ENCODE measurements at places on chromosomes 5 and 9. TPM values are rescaled to one million over a fixed set of nuclear protein-coding genes. Genes with fewer than 3 reads are reported as not detected.

GRCh38 chr9:97501972-97502221 is 431 bp downstream of the TMOD1 start:
- H3K27ac ChIP-seq, result no peak overlapping the region
- peak overlapping the region; percentile 39 for H3K4me3 ChIP-seq
- no peaks in the 10 kb centered on the region for H3K36me3 ChIP-seq
- no peak for DNase-seq

- no peak overlapping the region for H3K27ac ChIP-seq
- no peaks in the 10 kb centered on the region for H3K27me3 ChIP-seq
- no peaks in the 10 kb centered on the region for H3K36me3 ChIP-seq
These were observed 22.8 kb upstream of the IFNE start for GRCh38 chr9:21504894-21505293.

GRCh38 chr5:54135042-54135441 is 175.3 kb downstream of the ARL15 start:
- no peaks in the 10 kb centered on the region for H3K36me3 ChIP-seq
- DNase-seq, result no peak
- no peaks in the 10 kb centered on the region for H3K27me3 ChIP-seq
- H3K27ac ChIP-seq, result no peak overlapping the region

- no peaks in the 10 kb centered on the region for H3K4me1 ChIP-seq
- H3K27ac ChIP-seq, result no peak overlapping the region
- H3K4me3 ChIP-seq, result no peak overlapping the region
- H3K27me3 ChIP-seq, result no peaks in the 10 kb centered on the region
- no peak for DNase-seq
These were observed 43.2 kb downstream of the MRPL36 start for GRCh38 chr5:1756481-1756880.

- H3K36me3 ChIP-seq, result peaks cover 24% of the 10 kb centered on the region
- no peak for DNase-seq
- H3K4me1 ChIP-seq, result peaks cover 36% of the 10 kb centered on the region
- no peak overlapping the region for H3K27ac ChIP-seq
These were observed 324 bp downstream of the LPCAT1 start for GRCh38 chr5:1523480-1523792.

DNA sequence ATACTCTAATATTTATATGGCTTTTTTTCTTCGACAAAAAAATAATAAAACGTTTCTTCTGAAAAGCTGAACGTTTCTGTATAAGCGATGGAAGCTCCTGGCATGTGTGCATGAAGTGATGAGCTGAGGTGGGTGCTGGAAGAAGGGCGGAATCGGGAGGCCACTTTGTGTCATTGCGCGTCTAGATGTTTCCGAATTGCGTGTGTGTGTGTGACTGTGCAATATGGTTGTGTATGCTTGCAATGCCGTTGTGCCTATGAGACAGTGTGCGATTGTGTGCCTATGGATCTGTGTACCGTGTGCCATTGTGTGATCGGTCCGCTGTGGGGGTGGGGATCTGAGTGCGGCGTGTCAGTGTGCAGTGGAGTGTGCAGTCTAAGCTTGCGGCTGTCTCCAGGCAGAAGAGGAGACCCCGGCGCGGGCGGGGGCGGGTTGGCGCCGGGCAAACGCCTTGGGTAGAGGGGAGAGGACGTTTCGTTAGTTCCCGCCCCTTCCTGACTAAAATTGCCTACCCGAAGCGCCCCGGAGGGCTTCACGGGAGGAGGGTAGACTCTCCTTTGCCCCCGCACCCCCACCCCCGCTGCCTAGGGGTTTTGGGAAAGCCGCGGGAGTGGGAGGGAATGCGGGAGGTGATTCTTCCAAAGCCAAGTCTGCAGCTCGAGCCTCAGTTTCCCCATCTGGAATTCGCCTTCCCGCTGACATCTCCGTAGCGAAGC is 24.2 kb downstream of the PCDHGC5 start:
- peak overlapping the region; percentile 97 for H3K27ac ChIP-seq
- no peak for DNase-seq
- peaks cover 84% of the 10 kb centered on the region for H3K4me1 ChIP-seq
- peaks cover 46% of the 10 kb centered on the region for H3K36me3 ChIP-seq
- H3K27me3 ChIP-seq, result no peaks in the 10 kb centered on the region
- H3K4me3 ChIP-seq, result peak overlapping the region; percentile 70

DNA sequence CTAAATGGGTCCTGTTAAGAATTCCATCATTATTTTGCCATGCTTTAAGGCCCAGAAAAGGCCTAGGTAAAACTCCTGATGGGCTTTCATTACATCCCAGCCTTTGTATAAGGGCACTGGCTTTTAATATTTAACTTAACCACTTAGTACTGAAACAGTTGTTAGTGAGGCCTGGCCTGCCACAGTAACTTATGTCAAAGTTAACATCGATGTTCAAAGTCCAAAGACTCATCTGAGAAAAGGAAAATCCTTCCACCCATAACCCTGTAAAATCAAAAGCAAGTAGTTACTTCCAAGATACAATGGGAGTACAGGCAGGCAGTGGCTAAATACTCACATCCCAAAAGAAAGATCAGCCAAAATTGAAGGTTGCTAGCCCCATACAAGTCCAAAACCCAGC is 15.0 kb upstream of the UGT3A1 start:
- H3K36me3 ChIP-seq, result no peaks in the 10 kb centered on the region
- H3K27ac ChIP-seq, result no peak overlapping the region
- no peaks in the 10 kb centered on the region for H3K27me3 ChIP-seq
- no peaks in the 10 kb centered on the region for H3K4me1 ChIP-seq

GRCh38 chr5:158344376-158344775 is 485.4 kb upstream of the CLINT1 start:
- H3K27me3 ChIP-seq, result no peaks in the 10 kb centered on the region
- H3K4me3 ChIP-seq, result no peak overlapping the region
- no peak overlapping the region for H3K27ac ChIP-seq
- no peaks in the 10 kb centered on the region for H3K4me1 ChIP-seq

DNA sequence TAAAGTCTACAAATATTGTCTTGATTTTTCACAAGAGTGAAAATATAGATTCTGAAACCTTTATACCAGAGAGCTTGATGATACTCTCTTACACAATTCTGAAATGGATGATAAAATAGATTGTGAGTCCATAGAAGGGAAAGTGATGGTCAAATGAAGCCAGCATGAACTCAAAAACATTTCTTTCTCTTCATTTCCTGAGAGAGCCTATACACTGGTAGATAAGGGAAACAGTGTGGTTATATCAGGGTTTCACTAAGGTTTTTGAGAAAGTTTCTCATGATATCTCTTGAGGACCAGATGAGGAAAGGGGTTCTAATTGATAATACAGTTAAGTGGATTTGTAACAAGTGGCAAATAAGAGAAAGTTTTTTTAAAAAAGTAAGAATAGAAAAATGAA is 254.1 kb downstream of the PJA2 start:
- H3K27ac ChIP-seq, result no peak overlapping the region
- no peaks in the 10 kb centered on the region for H3K36me3 ChIP-seq

GRCh38 chr9:99072040-99072394 is 32.9 kb upstream of the TGFBR1 start:
- peaks cover 3% of the 10 kb centered on the region for H3K4me1 ChIP-seq
- DNase-seq, result no peak
- no peaks in the 10 kb centered on the region for H3K27me3 ChIP-seq
- no peak overlapping the region for H3K4me3 ChIP-seq

GRCh38 chr9:112002131-112002846 is 105.7 kb downstream of the UGCG start:
- DNase-seq, result no peak
- no peak overlapping the region for H3K4me3 ChIP-seq
- H3K36me3 ChIP-seq, result no peaks in the 10 kb centered on the region

DNA sequence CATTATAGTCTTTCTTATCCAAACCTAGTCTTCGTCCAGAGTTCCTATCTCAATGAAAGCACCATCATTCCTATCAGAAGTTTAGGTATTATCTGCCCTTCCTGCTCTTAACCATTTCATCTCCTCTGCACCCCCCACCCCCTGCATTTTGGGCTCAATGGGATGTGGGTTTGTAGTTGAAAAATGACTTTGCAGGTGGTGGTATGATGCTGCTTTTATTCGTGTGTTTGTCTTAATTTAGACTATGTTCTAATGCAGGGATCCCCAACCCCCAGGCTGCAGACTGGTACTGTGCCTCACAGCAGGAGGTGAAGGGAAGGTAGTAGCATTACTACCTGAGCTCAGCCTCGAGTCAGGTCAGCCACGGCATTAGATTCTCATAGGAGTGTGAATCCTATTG is 49.4 kb upstream of the ZNF608 start:
- H3K27me3 ChIP-seq, result no peaks in the 10 kb centered on the region
- no peak overlapping the region for H3K4me3 ChIP-seq
- H3K27ac ChIP-seq, result no peak overlapping the region
- H3K4me1 ChIP-seq, result no peaks in the 10 kb centered on the region

- H3K36me3 ChIP-seq, result peaks cover 97% of the 10 kb centered on the region
- no peak overlapping the region for H3K4me3 ChIP-seq
- H3K27me3 ChIP-seq, result no peaks in the 10 kb centered on the region
- peaks cover 7% of the 10 kb centered on the region for H3K4me1 ChIP-seq
- DNase-seq, result no peak
- H3K27ac ChIP-seq, result no peak overlapping the region
These were observed 34.7 kb downstream of the LPCAT1 start for GRCh38 chr5:1488882-1489680.

GRCh38 chr9:125161284-125161918 is 18.1 kb upstream of the SCAI start:
- DNase-seq, result no peak
- H3K4me1 ChIP-seq, result no peaks in the 10 kb centered on the region
- H3K27me3 ChIP-seq, result no peaks in the 10 kb centered on the region
- no peak overlapping the region for H3K4me3 ChIP-seq

- no peaks in the 10 kb centered on the region for H3K27me3 ChIP-seq
- no peak overlapping the region for H3K4me3 ChIP-seq
- no peaks in the 10 kb centered on the region for H3K36me3 ChIP-seq
- no peaks in the 10 kb centered on the region for H3K4me1 ChIP-seq
- H3K27ac ChIP-seq, result no peak overlapping the region
These were observed 33.1 kb downstream of the FANCC start for GRCh38 chr9:95284162-95285080.

- no peak overlapping the region for H3K27ac ChIP-seq
- no peak overlapping the region for H3K4me3 ChIP-seq
- H3K36me3 ChIP-seq, result no peaks in the 10 kb centered on the region
These were observed 88.2 kb downstream of the RICTOR start for GRCh38 chr5:38985909-38986452.

DNA sequence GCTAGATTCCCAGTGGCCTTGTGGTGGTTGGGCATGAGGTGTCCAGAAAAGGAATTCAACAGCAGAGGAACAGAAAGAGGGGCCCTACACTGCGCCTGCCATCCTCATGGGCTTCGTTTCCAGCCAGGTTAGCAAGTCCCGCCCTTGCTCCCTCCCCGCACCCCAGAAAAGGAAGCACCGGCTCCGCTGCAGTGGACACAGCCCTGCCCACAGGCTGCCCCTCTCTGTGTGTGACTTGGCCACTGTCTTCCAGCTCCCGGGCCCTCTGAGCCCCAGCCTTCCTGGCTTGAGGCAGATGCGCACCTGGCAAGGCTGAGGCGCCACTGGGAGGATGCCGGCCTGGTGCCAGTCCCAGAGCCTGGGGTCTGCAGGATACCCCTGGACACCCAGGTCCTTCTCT is 305.0 kb upstream of the IRX4 start:
- no peaks in the 10 kb centered on the region for H3K27me3 ChIP-seq
- H3K27ac ChIP-seq, result no peak overlapping the region
- no peak overlapping the region for H3K4me3 ChIP-seq
- no peaks in the 10 kb centered on the region for H3K36me3 ChIP-seq

DNA sequence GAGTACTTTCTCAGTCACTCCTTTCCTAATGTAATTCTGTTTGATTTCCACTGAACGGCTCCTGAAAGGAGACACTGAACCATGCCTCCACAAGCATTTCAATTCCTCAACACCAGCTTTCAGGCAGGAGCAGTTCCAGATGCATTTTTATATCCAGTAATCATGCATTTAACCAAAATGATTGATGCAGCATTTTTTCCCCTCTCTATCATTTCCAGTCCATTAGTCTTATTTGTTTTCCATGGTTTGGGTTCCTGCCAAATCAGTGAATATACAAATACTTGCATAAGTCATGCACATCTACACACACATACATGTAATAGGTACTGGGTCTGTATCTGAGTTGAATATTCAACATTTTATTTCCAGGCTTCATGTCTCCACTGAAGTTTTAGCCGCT is 122.7 kb downstream of the GRIA1 start:
- no peak overlapping the region for H3K4me3 ChIP-seq
- H3K36me3 ChIP-seq, result no peaks in the 10 kb centered on the region
- no peaks in the 10 kb centered on the region for H3K27me3 ChIP-seq

DNA sequence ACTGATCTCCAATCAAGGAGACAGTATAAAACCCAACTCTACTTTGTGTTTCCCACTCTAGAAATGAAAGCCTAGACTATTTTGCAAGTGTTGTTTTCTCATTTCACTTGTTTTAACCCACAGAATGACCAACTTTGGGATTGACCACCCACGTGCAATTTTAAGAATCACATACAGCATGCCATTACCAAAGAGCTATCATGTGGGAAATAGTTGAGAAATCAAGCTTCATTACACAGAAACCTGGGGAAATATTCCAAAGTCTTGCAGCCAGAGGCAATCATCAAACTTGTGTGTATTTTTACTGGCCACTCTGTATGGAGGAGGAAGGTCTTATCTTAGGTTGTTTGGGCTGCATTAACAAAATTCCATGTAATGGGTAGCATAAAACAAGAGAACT is 451.4 kb upstream of the DAB2 start:
- no peak for DNase-seq
- no peaks in the 10 kb centered on the region for H3K27me3 ChIP-seq

DNA sequence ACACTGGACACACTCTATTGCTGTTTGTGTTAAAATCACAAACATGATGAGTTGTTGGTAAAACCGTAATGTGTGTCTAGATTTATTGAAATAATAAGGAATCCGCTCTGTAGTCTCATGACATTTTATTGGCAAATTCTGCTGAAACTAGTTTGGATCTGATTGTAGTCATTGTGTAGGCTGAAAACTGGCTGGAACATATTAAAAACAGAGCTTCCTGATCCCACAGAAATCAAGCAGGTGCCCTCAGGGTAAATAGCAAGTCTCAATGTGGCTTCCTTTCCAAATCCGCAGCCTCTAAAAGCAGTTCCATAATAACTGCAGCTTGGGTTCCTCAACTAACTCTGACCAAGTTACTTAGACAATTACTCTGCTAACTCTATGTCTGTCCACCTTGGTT is 427.5 kb upstream of the KIF2A start:
- DNase-seq, result no peak
- no peak overlapping the region for H3K27ac ChIP-seq
- H3K4me1 ChIP-seq, result no peaks in the 10 kb centered on the region

GRCh38 chr5:125357660-125358059 is 611.2 kb upstream of the ZNF608 start:
- no peaks in the 10 kb centered on the region for H3K27me3 ChIP-seq
- no peak overlapping the region for H3K27ac ChIP-seq
- no peaks in the 10 kb centered on the region for H3K36me3 ChIP-seq
- H3K4me1 ChIP-seq, result no peaks in the 10 kb centered on the region

The LCN10 gene
- not detected for total RNA-seq

The ADAMTS12 gene
- 44.5 TPM for total RNA-seq

The GCNT4 gene
- total RNA-seq, result 1.5 TPM

The GDA gene
- 0.88 TPM for total RNA-seq

The IGFBPL1 gene
- total RNA-seq, result 6.7 TPM

The MSH3 gene
- total RNA-seq, result 19.7 TPM

The GABRP gene
- total RNA-seq, result 0.10 TPM

The SPATA31D4 gene
- total RNA-seq, result not detected

All from spinal cord (tissue), 10 donors.